Stimulated activated CD8-positive, alpha-beta memory T cell treated with anti-CD3 and anti-CD28 coated beads, Interleukin-15, amount 100 ng/mL, for 48 hours (primary cell): ENCODE measurements at places on chromosomes 1 and 21.

DNA sequence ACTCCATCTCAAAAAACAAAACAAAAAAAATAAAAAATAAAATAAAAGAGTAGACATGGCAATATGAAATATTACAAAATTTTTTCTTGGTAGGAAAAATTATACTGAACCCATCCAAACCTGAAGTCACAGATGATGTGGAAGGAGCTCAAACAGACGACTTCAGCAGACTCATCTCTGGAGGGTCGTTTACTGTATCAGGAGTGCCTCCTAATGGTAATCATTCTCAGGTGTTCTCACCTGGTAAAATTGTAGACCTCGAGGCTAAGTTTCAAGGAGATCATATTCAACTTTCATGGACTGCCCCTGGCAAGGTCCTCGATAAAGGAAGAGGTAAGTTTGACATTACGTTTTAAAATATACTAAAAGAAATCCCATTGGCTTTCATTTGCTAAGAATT is 54.3 kb upstream of the SH3GLB1 start:
- no peak for DNase-seq

GRCh38 chr1:98792123-98792522 is 130.6 kb downstream of the SNX7 start:
- no peak for DNase-seq

- DNase-seq: no peak
Observed at GRCh38 chr1:236261898-236262297, 19.9 kb downstream of the ERO1B start.

DNA sequence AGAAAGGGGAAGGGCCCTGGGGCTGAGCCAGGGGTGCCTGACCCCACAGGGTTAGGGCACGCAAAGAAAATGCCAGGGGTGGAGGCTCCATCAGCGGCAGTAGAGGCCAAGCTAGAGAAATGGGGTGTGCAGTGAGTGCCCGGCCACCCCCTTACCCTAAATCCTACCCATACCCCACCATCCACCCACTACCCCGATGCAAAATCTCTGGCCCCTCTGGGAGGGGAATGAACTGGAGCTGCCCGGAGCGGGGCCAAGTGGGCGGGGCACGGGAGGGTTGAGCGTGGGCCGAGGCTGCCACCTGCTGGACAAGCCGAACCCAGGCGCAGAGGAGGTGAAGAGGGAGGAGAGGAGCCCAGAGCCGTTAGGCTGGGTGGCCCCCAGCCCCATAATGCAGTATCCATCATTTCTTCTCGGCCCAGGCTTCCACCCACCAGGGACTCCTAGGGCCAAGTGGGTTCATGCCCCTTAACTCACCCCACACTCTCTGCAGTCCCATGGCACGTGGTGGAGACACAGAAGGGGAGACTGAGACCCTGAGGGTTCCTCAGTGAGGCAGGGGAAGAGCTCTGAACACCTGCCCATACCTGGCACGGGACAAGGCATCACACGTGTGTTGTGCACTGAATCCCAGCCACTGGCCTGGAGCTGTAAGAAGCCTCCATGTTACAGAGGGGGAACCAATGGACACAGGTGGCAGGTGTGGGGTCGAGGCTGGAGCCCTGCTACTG is 1.4 kb upstream of the C1QC start:
- peak; percentile 45 for DNase-seq

DNA sequence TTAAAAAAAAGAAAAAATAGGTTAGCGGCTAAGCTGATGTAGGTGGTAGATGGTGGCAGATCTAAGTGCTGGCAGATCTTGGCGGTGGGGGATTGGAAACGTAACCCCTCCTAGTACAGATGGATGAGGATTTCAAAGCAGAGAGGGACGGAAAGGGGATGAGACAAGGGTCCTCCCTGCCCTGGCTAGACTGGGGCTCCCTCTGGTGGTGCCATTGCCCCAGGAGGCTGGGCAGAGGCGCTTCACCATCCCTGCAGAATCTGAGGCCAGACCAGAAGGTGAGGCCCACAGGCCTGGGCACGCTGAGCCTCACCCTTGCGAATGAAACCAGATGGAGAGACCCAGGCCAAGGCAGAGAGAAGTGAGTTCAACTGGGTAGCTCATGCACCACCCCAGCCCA is 7.0 kb upstream of the PLEKHA6 start:
- no peak for DNase-seq

- DNase-seq: no peak
Observed at GRCh38 chr1:182304627-182305026, 87.0 kb downstream of the GLUL start.

DNA sequence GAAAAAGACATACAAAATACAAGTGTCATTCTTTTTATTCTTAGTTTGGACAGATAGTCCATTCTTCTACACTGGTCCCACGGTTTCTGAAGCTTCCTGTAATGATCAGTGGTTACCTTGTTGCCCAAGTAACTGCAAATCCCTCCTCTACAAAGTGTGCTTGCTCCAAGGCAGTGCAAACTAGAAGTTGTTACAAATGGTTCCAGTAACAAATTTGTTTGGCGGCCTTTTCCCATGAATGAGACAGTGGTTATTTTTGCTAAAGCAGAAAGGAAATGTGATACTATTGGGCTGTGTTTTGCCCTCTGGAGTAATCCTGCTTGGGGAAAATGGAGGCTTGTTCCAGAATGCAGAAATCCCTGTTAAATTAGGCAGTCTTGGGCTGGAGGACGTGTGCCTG is 8.9 kb downstream of the BACE2 start:
- DNase-seq: no peak

DNA sequence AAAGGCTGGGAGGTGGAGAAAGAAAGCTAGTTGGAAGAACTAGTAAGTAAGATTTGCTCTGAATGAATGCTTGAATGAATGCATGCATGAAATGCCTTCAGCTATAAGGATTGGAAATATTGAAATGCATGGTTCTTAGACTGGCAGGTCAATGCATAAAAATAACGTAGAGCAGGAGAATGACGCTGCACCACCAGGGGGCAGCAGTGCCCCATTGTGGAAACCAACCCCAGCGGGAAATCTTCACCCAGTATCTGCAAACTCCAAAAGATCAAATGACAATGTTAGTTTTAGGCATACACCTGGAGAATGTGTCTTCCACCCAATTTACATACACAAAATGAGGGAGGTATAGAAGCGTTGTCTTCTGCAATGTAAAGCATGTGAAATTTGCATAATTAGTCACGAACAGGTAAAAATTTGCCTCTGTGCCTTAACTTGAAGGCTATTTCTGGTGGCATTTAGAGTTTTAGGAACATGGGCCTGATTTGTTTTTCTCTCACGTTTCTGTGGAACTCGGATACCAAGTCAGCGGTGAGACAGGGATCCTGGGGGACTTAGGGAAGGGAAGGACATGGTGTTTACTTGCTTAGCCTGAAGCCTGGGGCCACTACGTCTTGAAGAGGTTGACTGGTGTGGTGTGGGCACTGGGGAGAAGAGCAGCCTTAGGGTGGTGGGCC is 78.6 kb downstream of the HHAT start:
- peak; percentile 53 for DNase-seq

DNA sequence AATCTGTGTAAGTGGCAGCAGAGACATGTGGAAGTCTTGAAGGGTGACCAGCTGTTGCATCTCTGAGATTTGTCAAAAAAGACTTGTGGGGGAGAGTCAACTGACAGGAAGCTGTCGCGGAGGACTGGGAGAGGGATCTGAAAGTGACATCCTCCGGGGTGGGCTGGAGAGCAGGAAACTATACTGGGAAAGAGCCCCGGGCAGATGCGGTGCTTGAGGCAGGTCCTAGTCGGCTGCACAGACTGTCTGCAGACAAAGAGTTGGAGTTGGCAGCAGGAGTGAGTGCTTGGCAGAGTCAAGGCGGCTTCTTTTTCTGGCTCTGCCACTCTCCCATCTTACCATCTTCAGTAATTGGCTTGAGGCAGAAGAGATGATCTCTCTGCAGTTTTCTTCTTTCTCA is 294.0 kb upstream of the C1orf87 start:
- no peak for DNase-seq

- DNase-seq: no peak
Observed at GRCh38 chr1:234989479-234990327, 138.9 kb downstream of the TOMM20 start.

- no peak for DNase-seq
Observed at GRCh38 chr1:32948905-32949304, 15.7 kb downstream of the RNF19B start.

DNA sequence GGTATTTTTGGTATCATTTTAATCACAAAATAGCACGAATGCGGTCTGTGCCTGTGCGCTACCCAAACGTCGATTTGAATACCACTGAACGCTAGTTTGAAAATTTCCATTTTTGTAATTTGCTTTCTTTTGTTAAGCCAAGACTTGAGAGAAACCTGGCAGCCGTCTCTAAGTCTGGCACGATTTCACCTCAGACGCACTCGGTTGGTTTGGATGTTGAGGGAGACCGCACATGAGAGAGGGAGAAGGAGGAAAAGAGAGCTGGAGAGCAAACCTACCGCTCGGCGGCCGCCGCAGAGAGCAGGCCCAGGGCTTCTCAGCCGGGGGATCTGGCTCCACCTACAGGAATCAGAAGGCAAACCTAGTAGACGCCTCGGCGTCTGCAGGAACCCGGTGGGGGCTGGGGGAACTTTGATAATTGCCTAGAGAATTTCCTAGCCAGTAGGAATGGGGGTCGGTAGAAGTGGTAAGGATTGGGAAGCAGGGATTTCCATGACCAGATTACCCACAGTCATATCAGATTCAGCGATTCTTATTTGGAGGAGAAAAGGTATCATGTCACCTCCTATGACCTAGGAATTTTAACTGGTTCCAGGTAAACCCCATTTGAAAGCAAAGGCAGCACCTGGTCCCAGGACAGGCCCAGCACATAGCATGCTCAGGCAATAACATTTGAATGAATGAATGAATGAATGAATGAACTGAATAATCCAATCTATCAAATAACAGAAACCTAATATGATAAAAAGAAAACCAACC is 83.2 kb downstream of the TM2D1 start:
- peak; percentile 48 for DNase-seq

GRCh38 chr1:153260585-153261280 is 1.2 kb downstream of the LORICRIN start:
- DNase-seq: no peak

DNA sequence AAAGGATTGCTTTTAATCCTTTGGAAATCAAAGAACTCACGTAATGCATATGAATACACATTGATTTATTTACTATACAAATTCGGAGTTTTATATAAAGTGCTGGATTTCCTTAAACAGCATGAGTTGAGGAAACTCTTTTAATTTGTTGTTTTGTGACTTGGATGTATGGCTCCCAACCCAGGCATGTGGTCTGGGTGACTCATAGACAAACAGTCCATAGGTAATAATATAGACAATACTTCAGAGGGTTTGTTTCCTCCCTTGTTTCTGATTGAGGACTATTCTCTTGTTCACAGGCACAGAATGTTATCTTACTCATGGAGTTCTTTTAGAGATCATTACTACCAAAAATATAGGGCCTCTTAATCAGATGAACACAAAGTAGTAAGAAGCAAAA is 43.8 kb downstream of the XPR1 start:
- DNase-seq: no peak

DNA sequence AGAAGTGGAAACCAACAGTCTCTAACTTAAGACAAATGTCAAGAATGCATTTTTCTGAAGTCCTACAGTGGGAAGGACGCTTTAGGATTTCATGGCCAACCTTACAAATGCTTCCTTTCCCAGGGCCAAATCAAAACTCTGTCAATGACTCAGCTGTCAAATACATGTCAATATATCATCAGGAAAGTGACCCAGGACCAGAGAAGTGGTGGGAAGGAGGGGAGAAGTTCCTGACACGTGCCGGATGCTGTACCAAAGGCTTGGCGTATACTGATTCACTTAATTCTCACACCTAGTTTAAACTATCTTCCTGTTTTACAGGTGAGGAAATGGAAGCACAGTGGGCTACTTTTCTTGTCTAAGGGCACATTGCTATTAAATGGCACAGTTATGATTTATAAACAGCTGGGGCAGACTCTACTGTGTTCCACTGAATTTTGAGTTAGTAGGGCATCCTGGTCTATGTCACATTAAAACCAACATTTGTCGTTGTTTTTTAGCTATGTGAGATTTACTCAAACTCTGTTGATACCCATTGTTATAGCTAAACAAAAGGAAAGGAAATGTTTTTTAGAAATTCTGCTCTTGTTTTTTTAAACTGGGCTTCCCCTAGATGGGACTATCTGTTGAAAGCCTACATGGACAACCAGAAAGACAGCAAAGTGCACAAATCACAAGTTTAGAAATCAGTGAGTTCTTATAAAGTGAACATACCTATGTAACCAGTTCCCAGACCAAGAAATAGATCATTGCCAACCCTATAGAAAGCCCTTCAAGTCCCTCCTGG is 208.2 kb upstream of the SGIP1 start:
- no peak for DNase-seq

- DNase-seq: no peak
Observed at GRCh38 chr1:162056043-162056442, 13.4 kb upstream of the NOS1AP start.

- DNase-seq: no peak
Observed at GRCh38 chr1:64601207-64601606, 131.3 kb downstream of the CACHD1 start.

DNA sequence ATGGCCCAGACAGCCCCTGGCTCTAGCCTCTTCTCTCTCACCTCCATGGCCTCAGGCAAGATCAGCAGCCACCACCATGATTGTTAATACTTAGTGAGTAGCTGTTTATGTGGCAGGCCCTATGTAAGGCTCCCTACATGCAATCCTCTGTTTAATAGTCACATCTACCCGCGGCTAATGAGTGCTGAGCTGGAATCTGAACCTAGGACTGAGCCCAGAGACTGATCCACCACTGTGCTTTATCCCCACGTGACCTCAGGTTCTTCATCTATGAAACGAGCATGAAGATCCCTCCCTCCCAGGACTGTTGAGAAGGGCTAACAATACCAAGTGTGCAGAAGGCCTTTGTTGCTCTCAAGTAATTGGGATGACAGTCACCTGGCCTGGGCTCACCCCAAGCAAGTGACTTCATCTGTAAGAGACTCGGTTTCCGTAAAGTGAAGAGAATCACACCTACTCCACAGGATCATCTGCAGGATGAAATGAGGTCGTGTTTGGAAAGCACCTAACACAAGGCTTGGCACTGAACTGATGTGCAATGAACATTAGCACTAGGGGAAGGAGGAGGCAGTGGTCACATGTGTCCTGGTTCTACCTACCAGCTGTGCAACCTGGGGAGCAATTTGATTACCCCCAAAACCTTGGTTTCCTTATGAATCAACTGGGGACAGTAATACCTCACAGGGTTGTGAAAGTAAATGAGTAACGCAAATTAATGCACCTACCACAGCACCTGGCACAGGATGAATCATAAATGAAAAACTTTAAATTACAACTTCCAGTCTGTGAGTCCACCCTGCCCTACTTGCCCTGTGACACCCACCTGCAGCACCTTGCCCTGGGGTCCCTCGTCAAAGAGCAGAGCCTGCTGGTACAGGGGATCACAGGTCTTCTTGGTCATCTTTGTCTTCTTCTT is 37.2 kb downstream of the RIMS3 start:
- peak; percentile 27 for DNase-seq

- DNase-seq: no peak
Observed at GRCh38 chr1:174266991-174267612, 107.8 kb downstream of the RABGAP1L start.

DNA sequence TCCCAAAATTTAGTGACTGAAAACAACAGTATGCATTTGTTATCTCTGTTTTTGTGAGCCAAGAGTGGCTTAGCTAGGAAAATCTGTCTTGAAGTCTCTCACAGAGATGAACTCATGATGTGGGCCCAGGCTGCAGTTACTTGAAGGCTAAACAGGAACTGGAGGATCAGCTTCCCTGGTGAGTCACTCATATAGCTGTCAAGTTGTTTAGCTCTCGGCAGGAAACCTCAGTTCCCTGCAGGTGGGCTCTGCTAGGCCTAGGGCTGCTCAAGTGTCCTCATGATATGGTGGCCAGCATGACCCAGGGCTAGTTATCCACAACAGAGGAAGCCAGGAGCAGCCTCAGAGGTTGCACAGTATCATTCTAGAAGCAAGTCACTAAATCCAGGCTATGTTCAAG is 30.2 kb upstream of the DDX59 start:
- DNase-seq: no peak

GRCh38 chr1:178520803-178521202 is 7.9 kb downstream of the TEX35 start:
- no peak for DNase-seq
